Kidney glomerular epithelial cell (primary cell): ENCODE measurements at places on chromosomes 6 and 20.

- no peak for DNase-seq
Observed at GRCh38 chr6:168618546-168619315, 177.7 kb downstream of the SMOC2 start.

DNA sequence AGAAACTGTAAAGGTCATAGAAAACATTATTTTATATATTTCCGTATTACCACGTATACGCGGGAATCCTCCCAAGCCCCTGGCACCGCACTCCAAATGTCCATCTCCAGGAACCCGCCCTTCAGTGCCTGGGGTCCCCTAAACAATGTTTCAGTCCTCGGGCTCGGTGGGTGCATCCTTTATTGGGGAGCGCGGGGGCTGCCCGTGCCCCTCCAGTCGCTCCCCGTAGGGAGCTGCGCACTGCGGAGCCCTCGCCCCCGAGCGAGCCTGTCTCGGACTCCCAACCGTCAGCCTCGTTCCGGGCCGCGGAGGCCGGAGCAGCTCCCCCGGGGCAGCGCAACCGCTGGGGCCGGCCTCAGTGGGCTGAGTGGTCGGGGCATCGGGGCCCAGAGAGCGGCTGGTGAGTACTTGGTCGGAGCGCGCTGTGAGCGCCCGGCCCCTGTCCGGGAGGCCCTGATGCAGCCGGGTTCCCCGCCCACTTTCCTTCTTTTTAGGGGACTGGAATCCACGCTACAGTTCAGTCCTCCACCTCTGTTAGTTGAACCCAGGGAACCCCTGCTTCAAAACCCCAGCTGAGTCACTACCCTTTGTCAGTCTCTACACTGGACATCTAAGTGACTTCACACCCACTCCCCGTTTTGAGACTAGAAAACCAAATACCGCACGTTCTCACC is at the start of gene DNAH8:
Gene DNAH8, plus strand, starts transcription at position 296 of the 674 bp plus-strand sequence. CDS start 7,499 bp downstream, outside the sequence.
- DNase-seq = no peak

GRCh38 chr6:106477790-106478189 is 117.3 kb downstream of the CRYBG1 start:
- no peak for DNase-seq

DNA sequence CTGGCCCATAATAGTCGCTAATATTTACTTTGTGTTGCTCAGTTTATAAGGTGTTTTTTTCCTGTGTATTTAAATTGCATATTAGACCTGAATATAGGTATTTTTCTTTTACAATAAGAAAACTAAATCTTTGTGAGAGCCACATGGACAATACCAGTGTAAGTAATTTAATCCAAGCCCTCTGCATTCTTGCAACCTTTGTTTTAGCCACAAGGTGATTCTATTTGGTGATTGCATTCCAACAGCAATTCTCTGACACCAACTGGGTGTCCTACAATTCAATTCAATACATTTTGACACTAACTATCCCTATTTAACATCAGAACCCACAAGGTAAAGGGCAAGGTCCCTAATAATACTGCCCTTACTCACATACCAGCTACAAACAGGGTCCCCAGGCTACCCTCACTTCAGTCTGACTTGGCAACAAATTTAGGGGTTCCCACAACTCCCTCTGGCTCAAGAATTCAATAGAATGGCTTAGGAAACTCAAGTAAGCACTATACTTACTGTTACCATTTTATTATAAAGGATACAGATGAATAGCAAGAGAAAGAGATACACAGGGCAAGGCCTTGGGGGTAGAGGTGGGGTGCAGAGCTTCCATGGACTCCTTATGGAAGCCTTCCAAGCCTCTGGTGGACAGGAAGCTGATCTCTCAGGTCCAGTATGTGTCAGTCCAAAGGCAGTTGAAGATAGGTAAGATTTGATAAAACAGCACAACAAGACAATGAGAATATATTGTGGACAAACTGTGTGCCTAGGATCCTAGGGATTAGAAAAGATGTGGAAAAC is 169.3 kb downstream of the CD83 start:
- no peak for DNase-seq
